ENCODE measurements at places on chromosomes 13 and 19.

DNA sequence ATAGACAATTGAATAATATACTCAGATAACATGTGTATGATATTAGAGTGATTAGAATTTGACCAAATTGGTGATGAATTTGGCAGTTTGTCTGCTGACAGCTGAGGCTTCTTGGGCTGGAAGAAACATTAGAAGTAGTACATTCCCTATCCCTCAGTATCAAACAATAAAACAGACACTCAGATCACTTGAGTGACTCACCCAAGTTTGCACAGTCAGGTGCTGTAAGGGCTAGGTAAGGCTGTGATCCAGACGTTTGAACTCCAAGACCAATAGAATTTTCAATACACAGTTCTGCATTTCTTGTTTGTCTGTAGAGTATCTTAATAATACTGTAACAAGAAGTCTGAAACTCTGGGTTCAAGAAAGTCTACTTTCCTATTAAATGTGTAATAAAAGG, 223.5 kb downstream of the POSTN start:
- DNase-seq, result no peak

- DNase-seq, result no peak
Measured at GRCh38 chr13:76874479-76874878, 11.7 kb downstream of the KCTD12 start.

DNA sequence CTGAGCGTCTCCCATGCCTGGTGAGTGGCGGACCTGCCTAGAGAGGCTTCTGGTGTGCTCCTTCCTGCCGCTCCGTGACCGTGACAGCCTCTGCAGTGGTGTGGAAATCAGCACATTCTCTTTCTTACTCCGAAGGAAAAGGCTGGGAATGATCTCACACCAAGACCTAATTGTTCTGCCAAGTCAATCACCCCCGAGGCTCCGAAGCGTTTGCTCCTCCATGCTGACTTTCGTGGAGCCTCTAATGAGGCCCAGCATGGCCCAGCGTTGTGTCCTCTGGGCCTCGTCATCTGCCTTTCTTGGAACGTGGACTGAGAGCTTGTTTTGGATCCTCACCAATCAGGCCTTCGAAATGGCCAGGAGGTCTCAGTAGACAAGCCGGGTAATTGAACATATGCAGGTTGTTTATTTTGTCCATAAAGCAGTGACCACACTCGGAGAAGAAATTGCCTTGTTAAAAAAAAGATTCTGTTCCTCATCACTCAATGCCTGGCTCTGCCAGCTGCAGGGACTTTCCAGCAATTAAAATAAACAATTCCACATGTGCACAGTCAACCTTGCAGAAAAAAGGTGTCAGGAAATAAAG, 107.1 kb downstream of the UBL3 start:
- DNase-seq, result no peak

DNA sequence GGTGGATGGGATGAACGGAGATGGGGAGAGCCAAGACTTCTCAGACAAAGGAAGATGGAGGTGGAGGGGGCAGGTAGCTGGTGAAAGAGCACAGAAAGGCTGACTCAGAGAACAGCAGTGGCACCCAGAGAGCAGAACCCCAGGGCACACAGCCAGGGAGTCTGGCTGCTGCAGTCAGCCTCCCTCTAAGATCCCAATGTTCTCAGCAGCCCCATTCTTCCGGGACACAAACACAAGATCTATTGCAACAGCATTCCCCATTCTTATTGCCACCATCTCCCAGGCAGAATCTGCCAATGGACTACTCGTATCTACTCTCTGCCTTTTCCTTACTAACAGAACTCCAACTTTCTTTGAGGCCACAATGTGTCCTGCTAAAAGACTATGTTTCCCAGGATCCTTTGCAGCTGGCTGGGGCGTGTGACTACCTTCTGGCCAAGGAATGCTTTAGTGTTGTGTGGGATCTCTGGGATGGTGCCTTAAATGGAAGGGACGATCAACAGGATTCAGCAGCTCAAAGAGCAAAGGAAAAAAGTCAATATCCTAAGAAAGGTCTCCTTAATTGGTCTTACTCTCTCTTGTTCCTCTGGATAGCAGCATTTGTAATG, 7.5 kb downstream of the THAP8 start:
- no peak for DNase-seq

DNA sequence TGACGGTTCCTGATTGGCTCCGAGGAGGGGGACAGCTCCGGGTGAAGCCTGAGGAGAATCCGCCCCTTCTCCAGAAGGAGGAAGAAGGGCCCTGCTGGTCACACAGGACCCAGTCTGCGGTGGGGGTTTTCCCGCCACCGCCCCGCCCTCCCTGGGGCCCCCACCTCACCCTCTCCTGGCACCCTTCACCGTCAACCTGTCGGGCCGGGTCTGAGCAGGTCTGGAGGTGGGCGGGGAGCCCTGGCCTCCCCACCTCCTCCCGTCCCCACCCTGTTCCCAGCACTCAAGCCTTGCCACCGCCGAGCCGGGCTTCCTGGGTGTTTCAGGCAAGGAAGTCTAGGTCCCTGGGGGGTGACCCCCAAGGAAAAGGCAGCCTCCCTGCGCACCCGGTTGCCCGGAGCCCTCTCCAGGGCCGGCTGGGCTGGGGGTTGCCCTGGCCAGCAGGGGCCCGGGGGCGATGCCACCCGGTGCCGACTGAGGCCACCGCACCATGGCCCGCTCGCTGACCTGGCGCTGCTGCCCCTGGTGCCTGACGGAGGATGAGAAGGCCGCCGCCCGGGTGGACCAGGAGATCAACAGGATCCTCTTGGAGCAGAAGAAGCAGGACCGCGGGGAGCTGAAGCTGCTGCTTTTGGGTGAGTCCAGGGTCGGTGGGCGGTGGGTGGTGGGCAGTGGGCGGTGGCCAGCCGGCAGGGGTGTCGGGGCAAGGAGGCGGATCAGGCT, at the start of gene GNA15:
Gene GNA15, plus strand, starts transcription at position 73 of the 723 bp plus-strand sequence. Its CDS starts 418 bp downstream, at position 491.
- DNase-seq, result no peak

DNA sequence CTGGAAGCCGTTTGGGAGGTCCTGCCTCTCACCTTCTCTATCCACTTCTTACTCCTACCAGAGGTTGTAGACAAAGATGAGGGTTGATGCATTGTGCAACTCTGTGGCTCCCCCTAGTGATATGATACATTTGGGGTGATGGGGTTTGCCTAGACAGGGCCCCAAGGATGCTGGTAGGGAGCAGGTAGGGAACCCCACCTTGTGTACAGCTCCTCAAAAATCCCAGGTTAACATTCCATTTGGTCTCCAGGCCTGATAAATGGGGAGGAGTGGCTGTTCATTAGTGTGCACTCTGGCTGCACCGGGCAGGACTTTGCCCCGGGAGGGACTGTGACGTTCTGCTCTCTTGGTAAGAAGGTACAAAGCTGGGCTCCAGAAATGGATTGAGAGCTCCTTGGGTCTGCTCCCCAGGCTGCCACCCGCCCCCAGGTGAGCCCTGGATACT, 19.2 kb downstream of the SIGLEC8 start:
- DNase-seq, result no peak

GRCh38 chr13:97001636-97002035, 7.4 kb upstream of the OXGR1 start:
- no peak for DNase-seq

- no peak for DNase-seq
Measured at GRCh38 chr13:45527699-45528462, 63.1 kb downstream of the COG3 start.

- DNase-seq, result no peak
Measured at GRCh38 chr13:38463048-38463447, 113.4 kb downstream of the UFM1 start.

- DNase-seq, result no peak
Measured at GRCh38 chr13:65125236-65125635, 2104.9 kb downstream of the PCDH9 start.

DNA sequence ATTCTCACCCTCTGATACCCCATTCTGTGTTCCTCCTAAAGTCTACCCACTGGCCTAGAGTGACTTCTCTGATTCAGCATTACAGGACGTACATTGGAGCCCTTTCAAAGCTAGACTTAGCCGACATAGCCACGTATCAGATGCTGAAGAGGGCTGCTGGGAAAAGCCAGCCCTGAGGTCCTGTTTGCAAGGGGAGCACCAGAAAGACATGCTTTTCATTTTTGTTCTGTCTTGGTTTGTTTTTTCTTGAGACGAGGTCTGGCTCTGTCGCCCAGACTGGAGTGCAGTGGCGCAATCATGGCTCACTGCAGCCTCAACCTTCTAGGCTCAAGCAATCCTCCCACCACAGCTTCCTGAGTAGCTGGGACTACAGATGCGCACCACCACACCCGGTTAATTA, 6.3 kb upstream of the ZSWIM4 start:
- DNase-seq, result no peak

DNA sequence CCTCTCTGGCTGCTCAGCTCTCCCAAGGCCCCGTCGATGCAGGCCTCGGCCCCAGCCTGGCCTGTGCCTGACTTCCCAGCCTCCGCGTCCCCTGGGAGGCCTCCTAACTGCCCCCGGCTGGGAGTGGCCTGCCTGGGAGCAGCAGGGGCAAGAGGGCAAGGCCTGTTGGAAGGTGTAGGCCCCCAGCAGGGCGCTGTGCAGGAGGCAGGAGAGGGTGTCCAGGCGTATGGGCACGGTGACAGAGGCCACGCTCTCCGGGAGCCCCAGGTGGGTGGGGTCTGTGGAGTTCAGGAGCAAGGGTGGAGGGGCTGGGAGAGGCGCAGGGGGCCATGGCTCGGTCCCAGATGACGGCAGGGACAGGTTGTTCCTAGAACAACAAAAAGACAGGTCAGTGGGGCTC, 1.2 kb downstream of the C19orf84 start:
- no peak for DNase-seq

DNA sequence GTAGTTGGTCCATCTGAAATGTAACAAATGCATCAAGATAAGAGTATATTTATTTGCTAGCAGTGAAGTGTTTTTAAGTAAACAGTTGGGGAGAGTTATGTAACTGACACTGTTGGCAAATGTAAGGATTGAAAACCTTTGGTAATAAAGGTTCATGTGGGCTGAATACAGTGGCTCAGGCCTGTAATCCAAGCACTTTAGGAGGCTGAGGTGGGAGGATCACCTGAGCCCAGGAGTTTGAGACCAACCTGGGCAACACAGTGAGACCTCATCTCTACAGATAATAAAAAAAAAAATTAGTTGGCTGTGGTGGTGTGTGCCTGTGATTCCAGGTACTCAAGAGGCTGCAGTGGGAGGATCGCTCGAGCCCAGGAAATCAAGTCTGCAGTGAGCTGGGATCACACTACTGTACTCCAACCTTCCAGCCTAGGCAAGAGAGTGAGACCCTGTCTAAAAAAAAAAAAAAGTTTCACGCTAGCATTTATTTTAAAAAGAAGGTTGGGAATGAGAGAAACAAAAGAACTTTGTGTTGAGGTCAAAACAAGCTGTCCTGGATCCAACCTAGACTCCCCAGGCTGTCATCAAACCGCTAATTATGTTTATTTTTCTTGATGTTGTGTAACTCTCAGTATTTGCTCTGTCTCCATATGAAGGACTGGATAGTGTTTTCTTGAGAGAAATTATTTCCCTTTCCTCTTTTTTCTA, 20.7 kb downstream of the SETDB2 start:
- DNase-seq, result no peak

- no peak for DNase-seq
Measured at GRCh38 chr13:27432611-27433210, 8.3 kb downstream of the GTF3A start.

Measured in 8988T (cell line).